Hypothalamus (tissue), 51 donors: ENCODE measurements at places on chromosomes 3 and 15.

DNA sequence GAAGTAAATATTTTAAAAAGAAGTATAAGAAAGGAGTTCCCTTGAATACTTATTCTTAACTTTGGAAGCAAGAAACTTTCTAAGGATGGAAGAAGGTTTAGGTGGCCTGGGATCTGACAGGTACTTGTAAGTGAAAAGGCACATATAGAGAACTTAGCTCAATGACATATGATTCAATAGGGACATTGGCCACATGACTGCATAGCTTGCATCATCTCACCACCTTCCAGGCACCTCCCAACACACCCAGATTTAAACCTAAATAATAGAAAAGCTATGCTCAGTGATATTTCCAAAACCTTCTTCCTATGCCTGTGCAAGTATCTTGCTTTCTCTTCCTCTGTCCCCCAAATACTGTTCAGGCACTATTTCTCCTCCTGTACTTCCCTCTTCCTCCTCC lies 4.7 kb upstream of the P2RY1 start:
- DNase-seq, result no peak

DNA sequence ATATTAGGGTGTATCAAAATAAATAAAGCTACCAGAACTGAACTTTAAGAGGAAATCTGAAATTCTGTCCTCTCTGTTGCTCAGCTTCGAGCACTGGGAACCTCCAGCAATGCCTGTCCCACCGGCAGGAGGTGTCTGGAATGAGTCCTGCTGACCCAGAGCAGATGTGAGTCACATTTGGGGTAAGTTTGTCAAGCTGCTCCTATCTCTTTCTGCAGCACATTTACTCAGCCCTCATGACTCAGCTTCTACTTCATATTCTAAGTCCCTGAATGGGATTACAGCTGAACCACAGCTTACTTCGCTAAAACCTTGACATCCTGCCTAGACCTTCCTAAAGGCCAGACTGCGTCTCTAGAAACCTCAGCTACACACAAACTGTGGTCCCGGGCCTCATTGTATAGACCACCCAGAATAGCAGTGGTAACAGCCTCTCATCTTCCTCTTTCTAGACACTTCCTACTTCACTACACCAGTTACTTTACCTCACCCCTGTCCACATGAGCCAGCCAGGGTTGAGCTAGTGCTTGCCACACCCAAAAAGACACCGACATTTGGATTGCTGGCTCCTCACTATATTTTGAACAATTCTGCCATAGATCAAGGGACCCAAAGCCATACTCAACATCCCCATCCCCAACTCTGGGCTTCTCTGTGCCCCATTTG lies 109.6 kb upstream of the TMCO5A start:
- no peak for DNase-seq

DNA sequence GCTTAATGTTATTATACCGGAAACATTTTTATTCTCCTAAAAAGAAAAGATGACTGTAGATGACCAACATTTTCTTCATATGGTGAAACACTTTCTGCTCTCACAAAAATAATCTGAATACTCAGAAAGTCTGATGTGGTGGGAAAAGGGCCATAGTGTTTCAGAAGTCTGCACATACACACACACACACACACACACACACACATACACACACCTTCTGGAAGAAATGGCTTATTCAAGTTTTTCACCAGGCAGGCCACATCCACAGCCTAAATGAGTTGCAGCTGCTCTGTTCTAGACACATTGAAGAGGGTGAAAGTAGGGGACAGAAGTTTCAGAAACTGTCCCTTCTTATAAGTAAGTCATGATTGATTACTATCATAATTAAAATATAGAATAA lies 220.0 kb downstream of the ZMAT3 start:
- DNase-seq, result no peak

DNA sequence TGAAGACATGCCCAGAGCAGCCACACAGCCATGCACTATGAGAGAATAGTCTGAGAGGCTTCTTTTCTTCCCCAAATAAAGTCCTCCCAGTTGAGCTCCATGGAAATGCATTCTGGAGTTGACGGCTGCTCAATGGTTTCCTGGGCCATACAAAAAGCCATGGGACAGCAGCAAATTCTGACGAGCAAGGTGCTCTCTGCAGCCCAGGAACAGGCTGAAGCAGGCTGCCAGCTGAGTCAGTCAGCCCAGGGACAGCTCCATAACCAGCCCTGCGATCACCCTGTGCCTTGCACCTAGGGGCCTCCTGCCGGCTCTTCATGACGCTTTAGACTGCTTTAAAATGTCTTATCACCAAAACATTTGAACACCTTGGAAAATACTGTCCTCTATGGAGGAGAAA lies 256.3 kb upstream of the CHRNA7 start:
- DNase-seq, result no peak

DNA sequence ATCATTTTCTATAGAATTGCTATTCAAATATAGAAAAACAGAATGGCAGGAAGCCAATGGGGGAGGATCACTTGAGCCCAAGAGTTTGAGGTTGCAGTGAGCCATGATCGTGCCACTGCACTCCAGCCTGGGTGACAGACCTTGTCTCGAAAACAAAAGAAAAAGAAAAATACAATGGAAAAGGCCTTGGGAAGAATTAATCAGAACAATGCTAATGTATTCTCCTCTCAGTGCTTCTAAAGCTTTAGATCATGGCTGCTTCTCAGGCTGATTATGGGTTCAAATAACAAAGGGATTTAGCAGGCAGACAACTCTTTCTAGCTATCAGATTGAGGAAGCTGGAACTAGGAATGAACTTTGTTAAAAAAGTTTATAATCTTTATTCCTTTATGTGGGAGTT lies 115.8 kb downstream of the PDCD6IP start:
- DNase-seq, result no peak

DNA sequence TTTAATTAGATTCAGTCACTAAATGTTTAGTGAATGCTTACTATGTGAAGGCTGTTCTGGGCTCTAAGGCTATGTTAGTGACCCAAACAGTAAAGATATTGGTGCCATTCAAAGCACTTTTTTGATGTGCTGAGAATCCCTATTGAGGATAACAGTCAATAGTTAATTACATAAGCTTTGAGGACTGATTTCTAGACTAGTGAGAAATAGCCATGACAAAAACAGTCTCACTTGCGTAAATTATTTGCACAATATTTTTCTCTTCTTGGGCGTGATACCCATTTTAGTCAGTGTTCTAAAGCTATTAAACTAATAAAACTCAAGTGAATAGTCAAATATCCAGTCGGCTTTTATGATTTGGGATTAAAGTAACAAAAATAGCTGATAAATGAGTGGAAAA lies 74.6 kb downstream of the UBE2E2 start:
- DNase-seq, result no peak

- no peak for DNase-seq
Observed at GRCh38 chr15:55884223-55884622, 109.2 kb downstream of the NEDD4 start.
